CD4-positive, alpha-beta T cell treated with Interleukin-1 beta for 1 hour (primary cell): ENCODE measurements at places on chromosomes 16 and 17.

DNA sequence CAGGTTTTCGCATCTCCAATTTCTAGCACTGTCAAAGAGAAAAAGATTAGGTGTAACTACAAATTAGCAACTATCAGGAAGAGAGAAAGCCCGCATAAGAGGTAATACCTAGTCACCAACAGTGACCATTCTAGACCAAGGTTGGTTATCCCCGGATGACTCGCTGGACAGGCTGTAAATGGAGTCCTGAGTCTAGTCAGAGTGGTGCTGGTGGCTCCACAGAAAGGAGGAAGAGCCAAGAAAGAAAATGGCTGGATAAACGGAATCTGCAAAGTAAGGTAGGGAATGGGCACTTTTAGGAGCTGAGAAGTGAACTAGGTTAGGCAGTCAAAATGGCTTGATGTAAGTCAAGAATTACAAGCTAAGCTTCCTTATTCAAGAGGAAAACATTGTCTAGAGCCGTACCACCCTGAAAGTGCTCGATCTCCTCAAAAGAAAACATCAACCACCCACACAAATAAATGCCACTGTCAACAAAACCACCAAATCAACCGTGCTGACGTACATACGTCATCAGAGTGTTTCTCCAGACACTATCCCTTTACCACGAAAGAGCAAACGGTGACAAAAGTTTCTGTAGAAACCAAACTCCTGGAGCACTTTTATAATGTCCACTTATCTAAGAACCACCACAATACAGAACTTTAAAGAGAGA is 2.2 kb downstream of the GSPT1 start:
- peak; percentile 68 for DNase-seq

GRCh38 chr17:51667706-51668083 is 407.3 kb downstream of the UTP18 start:
- DNase-seq = no peak

- DNase-seq = no peak
These were observed 242.7 kb downstream of the HAPSTR1 start for GRCh38 chr16:9334103-9334502.

DNA sequence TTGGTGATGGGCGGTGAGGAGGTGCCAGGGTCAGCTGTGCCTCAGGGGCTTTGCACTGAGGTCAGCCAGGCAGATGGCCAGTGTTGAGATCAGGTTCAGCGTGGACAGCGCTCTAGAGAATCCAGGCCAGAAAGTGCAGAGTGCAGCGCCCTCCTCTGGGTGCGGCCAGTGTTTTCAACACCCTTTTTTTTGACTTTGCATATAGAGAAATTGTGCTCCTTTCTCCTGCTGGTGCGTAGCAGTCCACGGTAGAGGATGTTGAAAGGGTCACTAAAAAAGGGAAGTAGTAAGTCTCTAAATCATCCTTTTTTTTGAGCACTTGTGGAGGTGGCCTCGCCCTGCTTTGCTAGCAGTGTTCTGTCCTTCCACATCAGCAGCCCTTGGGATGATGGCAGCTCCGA is 53.9 kb downstream of the BANP start:
- DNase-seq = peak; percentile 53

- no peak for DNase-seq
These were observed 377 bp upstream of the CRHR1 start for GRCh38 chr17:45783593-45784292.
